ENCODE measurements at places on chromosomes 16 and 17.

- H3K36me3 ChIP-seq: peaks cover 2% of the 10 kb centered on the region
- DNase-seq: no peak
- H3K4me3 ChIP-seq: peak overlapping the region; percentile 25
- H3K4me1 ChIP-seq: peaks cover 46% of the 10 kb centered on the region
- no peaks in the 10 kb centered on the region for H3K27me3 ChIP-seq
These were observed 64.8 kb downstream of the TUBD1 start for GRCh38 chr17:59827721-59828477.

GRCh38 chr16:64841071-64841470 lies 280.8 kb downstream of the CDH11 start:
- H3K27me3 ChIP-seq: no peaks in the 10 kb centered on the region
- no peak overlapping the region for H3K27ac ChIP-seq
- no peak for DNase-seq
- no peaks in the 10 kb centered on the region for H3K36me3 ChIP-seq
- no peaks in the 10 kb centered on the region for H3K4me1 ChIP-seq
- H3K4me3 ChIP-seq: no peak overlapping the region

GRCh38 chr17:63358111-63358839 lies 87.8 kb downstream of the CYB561 start:
- DNase-seq: no peak
- H3K4me1 ChIP-seq: peaks cover 5% of the 10 kb centered on the region
- no peaks in the 10 kb centered on the region for H3K36me3 ChIP-seq
- no peak overlapping the region for H3K27ac ChIP-seq

- peaks cover 10% of the 10 kb centered on the region for H3K27me3 ChIP-seq
- H3K4me1 ChIP-seq: peaks cover 5% of the 10 kb centered on the region
- peaks cover 12% of the 10 kb centered on the region for H3K36me3 ChIP-seq
- no peak for DNase-seq
- H3K27ac ChIP-seq: no peak overlapping the region
These were observed 4.1 kb downstream of the LPCAT2 start for GRCh38 chr16:55512941-55513340.

GRCh38 chr16:88732172-88732960 lies 26.1 kb downstream of the CTU2 start:
- H3K27ac ChIP-seq: no peak overlapping the region
- H3K4me3 ChIP-seq: no peak overlapping the region
- no peaks in the 10 kb centered on the region for H3K4me1 ChIP-seq
- no peaks in the 10 kb centered on the region for H3K27me3 ChIP-seq
- DNase-seq: no peak

GRCh38 chr17:49434821-49435670 lies 20.4 kb upstream of the PHB1 start:
- DNase-seq: peak; percentile 49
- H3K36me3 ChIP-seq: no peaks in the 10 kb centered on the region
- peaks cover 7% of the 10 kb centered on the region for H3K4me1 ChIP-seq
- H3K4me3 ChIP-seq: no peak overlapping the region
- no peak overlapping the region for H3K27ac ChIP-seq

GRCh38 chr17:78355045-78355641 lies 4.7 kb downstream of the SOCS3 start:
- no peak for DNase-seq
- no peak overlapping the region for H3K27ac ChIP-seq
- no peak overlapping the region for H3K4me3 ChIP-seq

DNA sequence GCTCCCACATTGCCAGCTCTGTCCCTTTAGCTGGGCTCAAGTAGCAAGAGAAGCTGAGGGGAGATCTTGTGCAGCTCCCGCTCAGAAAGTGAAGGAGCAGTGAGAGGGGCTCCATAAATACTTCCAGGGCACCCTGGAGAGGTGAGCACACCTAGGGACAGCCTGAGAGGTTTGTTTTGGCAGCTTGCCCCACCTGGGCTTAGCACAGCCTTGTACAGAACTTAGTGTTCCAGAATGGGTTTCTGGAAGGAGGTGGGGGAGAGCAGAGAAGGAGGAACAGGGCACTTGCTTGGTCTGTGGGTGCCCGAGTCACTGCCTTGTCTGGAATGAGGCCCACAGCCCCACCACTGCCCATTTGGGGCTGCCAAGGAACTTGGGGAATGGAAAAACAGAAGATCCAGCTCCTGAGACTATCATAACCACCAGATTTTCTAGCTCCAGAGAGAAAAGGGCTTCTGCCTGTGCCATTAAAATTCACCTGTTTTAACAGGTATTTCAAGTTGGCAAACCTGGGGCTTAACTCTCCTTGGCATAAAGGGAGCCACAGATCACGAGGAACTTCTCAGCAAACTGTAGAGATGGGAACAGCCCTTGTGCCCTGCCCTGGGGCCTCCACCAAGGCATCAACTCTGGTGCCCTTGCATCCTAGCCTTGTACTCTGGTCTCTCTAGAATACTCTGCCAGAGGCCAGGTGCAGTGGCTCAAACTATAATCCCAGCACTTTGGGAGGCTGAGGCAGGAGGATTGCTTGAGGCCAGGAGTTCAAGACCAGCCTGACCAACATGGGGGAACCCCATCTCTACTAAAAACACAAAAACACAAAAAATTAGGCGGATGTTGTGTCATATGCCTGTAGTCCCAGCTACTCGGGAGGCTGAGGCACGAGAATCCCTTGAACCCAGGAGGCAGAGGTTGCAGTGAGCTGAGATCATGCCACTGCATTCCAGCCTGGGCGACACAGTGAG lies 1.9 kb downstream of the PRR15L start:
- peak overlapping the region; percentile 80 for H3K4me3 ChIP-seq
- no peak for DNase-seq
- H3K27ac ChIP-seq: no peak overlapping the region
- no peaks in the 10 kb centered on the region for H3K27me3 ChIP-seq

GRCh38 chr17:66123163-66123562 lies 68.8 kb downstream of the CEP112 start:
- no peak overlapping the region for H3K4me3 ChIP-seq
- DNase-seq: no peak
- no peaks in the 10 kb centered on the region for H3K27me3 ChIP-seq
- H3K4me1 ChIP-seq: no peaks in the 10 kb centered on the region
- no peak overlapping the region for H3K27ac ChIP-seq

- H3K4me1 ChIP-seq: no peaks in the 10 kb centered on the region
- H3K27ac ChIP-seq: no peak overlapping the region
- no peaks in the 10 kb centered on the region for H3K36me3 ChIP-seq
- H3K4me3 ChIP-seq: no peak overlapping the region
- no peak for DNase-seq
These were observed 8.8 kb downstream of the CMTM2 start for GRCh38 chr16:66587881-66588600.

DNA sequence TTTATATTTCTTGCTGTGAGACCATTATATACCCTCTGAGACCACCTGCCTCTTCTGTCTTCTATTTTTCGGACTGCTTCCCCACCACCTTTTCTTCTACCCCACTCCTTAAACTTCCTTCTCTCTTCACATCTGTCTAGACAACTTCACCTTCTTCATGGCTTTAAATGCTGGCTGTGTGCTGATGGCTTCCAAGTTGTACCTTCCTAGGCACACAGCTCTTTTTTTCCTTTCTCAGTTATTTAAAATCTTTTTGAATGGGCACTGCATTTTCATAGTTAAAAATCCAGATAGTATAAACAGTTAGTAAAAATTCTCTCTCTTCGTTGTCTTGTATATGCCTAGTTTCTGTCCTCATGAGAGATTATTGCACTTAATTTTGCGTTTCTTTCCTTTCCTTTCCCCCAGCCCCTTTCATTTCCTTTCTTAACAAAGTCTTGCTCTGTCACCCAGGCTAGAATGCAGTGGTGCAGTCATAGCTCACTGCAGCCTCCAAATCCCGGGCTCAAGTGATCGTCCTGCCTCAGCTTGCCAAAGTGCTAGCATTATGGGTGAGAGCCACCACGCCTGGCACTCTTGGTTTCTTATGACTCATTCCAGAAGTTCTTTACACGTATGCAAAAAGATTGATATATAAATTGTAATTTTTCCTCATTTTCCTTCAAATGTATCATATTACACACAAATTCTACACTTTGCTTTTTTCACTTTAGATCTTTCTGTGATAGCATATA lies 114.3 kb downstream of the NPIPB5 start:
- H3K4me1 ChIP-seq: no peaks in the 10 kb centered on the region
- H3K4me3 ChIP-seq: no peak overlapping the region
- no peaks in the 10 kb centered on the region for H3K27me3 ChIP-seq
- H3K36me3 ChIP-seq: no peaks in the 10 kb centered on the region
- H3K27ac ChIP-seq: no peak overlapping the region

DNA sequence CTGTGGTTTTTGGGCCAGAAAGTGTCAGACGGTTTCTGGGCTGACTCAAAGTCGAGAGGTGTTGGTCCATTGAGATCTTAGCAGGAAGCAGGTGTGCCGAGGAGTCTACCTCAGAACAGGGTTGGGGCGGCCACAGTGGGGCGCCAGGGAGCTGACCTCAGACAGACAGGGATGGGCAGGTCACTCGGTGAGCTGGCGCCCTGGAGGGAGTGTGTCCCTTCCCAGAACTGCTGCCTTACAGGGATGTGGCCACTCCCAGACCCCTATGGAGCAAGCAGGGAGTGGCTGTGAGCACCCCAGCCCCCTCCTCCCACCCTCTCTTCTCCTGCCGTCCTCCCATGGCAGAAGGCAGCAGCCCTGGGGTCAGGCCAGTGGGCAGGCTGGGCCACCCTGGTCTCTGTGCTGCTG lies 14.0 kb upstream of the DPEP1 start:
- DNase-seq: no peak
- no peaks in the 10 kb centered on the region for H3K36me3 ChIP-seq
- no peak overlapping the region for H3K4me3 ChIP-seq
- peaks cover 4% of the 10 kb centered on the region for H3K27me3 ChIP-seq
- peaks cover 2% of the 10 kb centered on the region for H3K4me1 ChIP-seq
- H3K27ac ChIP-seq: no peak overlapping the region

DNA sequence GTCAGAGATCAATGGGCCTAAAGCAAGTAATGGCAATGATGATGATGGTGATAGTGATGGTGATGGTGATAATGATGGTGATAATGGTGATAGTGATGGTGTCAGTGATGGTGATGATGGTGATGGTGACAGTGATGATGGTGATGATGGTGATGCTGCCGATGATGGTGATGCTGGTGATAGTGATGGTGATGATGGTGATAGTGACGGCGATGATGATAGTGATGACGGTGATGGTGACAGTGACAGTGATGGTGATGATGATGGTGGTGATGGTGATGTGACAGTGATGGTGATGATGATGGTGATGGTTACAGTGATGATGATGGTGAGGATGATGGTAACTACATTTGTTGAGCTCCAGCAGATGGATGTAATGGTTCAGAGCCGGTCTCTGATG lies 30.8 kb upstream of the OR4D1 start:
- no peak for DNase-seq
- peaks cover 1% of the 10 kb centered on the region for H3K4me1 ChIP-seq
- H3K4me3 ChIP-seq: no peak overlapping the region
- H3K36me3 ChIP-seq: no peaks in the 10 kb centered on the region
- H3K27ac ChIP-seq: no peak overlapping the region

- no peak for DNase-seq
- no peak overlapping the region for H3K4me3 ChIP-seq
- H3K27me3 ChIP-seq: no peaks in the 10 kb centered on the region
- H3K4me1 ChIP-seq: peaks cover 2% of the 10 kb centered on the region
These were observed 6.5 kb upstream of the CAPNS2 start for GRCh38 chr16:55559933-55560516.

- H3K27me3 ChIP-seq: peaks cover 4% of the 10 kb centered on the region
- H3K4me3 ChIP-seq: no peak overlapping the region
- H3K4me1 ChIP-seq: no peaks in the 10 kb centered on the region
- no peak for DNase-seq
- H3K27ac ChIP-seq: no peak overlapping the region
These were observed 58.2 kb downstream of the PLCG2 start for GRCh38 chr16:81837312-81837751.

- H3K27me3 ChIP-seq: no peaks in the 10 kb centered on the region
- H3K36me3 ChIP-seq: peaks cover 52% of the 10 kb centered on the region
- no peak overlapping the region for H3K4me3 ChIP-seq
- H3K4me1 ChIP-seq: peaks cover 3% of the 10 kb centered on the region
- DNase-seq: no peak
These were observed 27.4 kb upstream of the MRC2 start for GRCh38 chr17:62599964-62600657.

DNA sequence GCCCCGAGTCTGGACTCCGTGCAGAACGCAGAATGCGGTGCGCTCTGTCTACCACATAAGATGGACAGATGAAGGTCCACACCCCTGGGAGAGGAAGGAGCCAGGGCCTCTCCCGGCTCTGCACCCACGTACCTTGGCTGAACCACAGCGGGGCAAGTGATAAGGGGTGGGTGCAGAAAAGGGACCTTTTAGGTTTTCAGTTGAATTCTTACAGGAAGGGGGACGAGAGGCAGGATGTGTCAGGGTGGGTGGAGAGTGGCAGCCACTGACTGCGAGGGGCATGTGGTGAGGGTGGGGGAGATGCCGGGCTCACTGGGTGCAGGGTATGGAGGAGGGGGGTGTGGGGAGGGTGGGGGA lies 372 bp downstream of the CD300A start:
- H3K27ac ChIP-seq: no peak overlapping the region
- no peaks in the 10 kb centered on the region for H3K36me3 ChIP-seq
- peaks cover 33% of the 10 kb centered on the region for H3K4me1 ChIP-seq
- H3K27me3 ChIP-seq: no peaks in the 10 kb centered on the region

- DNase-seq: no peak
- H3K27me3 ChIP-seq: peaks cover 30% of the 10 kb centered on the region
- H3K27ac ChIP-seq: no peak overlapping the region
- H3K36me3 ChIP-seq: no peaks in the 10 kb centered on the region
- peaks cover 6% of the 10 kb centered on the region for H3K4me1 ChIP-seq
- no peak overlapping the region for H3K4me3 ChIP-seq
These were observed 76.2 kb downstream of the RBFOX1 start for GRCh38 chr16:7408700-7409365.

- peak overlapping the region; percentile 49 for H3K4me3 ChIP-seq
- peaks cover 10% of the 10 kb centered on the region for H3K36me3 ChIP-seq
- peaks cover 5% of the 10 kb centered on the region for H3K27me3 ChIP-seq
- DNase-seq: no peak
- no peak overlapping the region for H3K27ac ChIP-seq
- H3K4me1 ChIP-seq: peaks cover 12% of the 10 kb centered on the region
These were observed 2.4 kb downstream of the DHRS7B start for GRCh38 chr17:21129023-21129681.

- peaks cover 4% of the 10 kb centered on the region for H3K4me1 ChIP-seq
- no peak overlapping the region for H3K4me3 ChIP-seq
- no peak overlapping the region for H3K27ac ChIP-seq
- DNase-seq: no peak
- H3K36me3 ChIP-seq: no peaks in the 10 kb centered on the region
These were observed 887.8 kb upstream of the SOX9 start for GRCh38 chr17:71232801-71233559.

- H3K36me3 ChIP-seq: peaks cover 1% of the 10 kb centered on the region
- no peaks in the 10 kb centered on the region for H3K27me3 ChIP-seq
- no peak overlapping the region for H3K4me3 ChIP-seq
- H3K4me1 ChIP-seq: no peaks in the 10 kb centered on the region
These were observed 201.9 kb downstream of the SNX29 start for GRCh38 chr16:12178251-12178990.

DNA sequence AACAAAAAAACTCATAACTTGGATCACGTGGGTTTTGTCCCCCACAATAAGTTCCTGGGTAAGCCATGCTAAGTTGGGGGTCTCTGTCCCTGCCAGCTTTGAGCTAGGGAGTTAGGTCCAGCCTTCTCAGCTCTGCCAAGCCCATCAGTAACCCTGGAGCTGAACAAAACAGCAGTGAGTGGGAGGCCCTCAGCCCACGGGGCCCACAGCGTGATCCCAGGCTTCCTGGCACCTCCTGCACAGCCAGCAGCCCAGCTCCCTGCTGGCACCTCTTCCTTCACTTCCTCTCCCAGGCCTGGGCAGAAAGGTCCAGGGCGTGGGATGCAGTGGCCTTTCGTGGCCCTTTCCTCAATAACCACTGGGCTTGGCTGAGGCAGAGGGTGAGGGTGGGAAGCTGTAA lies 35.5 kb upstream of the CDC42EP4 start:
- H3K36me3 ChIP-seq: no peaks in the 10 kb centered on the region
- H3K27me3 ChIP-seq: peaks cover 3% of the 10 kb centered on the region
- no peak for DNase-seq
- H3K4me1 ChIP-seq: peaks cover 21% of the 10 kb centered on the region
- no peak overlapping the region for H3K4me3 ChIP-seq
- no peak overlapping the region for H3K27ac ChIP-seq

All from progenitor cell of endocrine pancreas (in vitro differentiated cells).